ENCODE measurements at places on chromosomes 6 and 20.
A peak's percentile ranks its signal among the peaks of the same experiment; 100 is the strongest.

- no peak for DNase-seq
Observed at GRCh38 chr6:87756858-87757257, 54.8 kb upstream of the AKIRIN2 start.

GRCh38 chr6:116564921-116565872, 6.1 kb upstream of the RWDD1 start:
- DNase-seq, result no peak

DNA sequence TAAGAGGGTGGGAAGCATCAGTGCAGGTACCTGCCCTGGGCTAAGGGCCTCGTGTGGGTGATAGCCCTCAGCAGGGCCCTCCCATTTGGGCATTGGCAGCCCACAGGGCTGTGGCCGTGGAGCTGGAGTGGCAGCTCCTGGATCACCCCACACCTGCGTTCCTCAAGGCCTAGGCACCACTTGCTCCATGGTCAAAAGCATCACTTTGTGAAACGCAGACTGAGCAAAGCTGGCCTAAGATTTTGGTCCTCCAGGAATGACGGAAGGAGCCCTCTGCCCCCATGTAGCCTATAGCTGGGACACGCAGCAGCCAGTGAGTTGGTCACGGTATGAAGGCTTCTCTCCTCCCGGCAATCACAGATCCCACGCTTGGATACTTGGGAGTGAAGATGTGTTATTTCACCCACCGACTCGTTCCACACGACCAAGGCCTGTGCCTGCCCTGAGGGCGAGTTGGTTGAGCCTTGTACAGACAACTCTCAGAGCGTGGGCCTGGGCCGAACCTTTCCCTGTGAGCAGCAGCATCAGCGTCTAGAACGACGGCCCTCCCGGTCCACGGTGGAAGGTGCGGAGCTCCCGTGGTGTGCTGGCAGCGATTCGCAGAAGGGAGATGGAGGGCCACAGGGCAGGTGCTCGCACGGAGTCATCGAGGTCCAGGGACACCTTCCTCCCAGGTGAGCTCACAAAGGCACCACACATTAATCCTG, 39.7 kb downstream of the THBS2 start:
- DNase-seq, result no peak

- DNase-seq, result no peak
Observed at GRCh38 chr6:169087443-169088041, 166.1 kb downstream of the THBS2 start.

GRCh38 chr6:121430514-121431460, 4.7 kb upstream of the GJA1 start:
- peak; percentile 53 for DNase-seq

- no peak for DNase-seq
Observed at GRCh38 chr6:150661216-150662007, 61.7 kb downstream of the PLEKHG1 start.
